ENCODE measurements at places on chromosomes 6 and 20. TPM values are rescaled to one million over a fixed set of nuclear protein-coding genes. Genes with fewer than 3 reads are reported as not detected.

TTLL9 gene
- 0.21 TPM for total RNA-seq

FGD2 gene
- total RNA-seq: 63.6 TPM

TPX2 gene
- total RNA-seq: 104 TPM

HMGN3 gene
- total RNA-seq: 118 TPM

METTL24 gene
- not detected for total RNA-seq

FAM83C gene
- not detected for total RNA-seq

VPS16 gene
- 37.5 TPM for total RNA-seq

SLC22A2 gene
- total RNA-seq: not detected

DNA sequence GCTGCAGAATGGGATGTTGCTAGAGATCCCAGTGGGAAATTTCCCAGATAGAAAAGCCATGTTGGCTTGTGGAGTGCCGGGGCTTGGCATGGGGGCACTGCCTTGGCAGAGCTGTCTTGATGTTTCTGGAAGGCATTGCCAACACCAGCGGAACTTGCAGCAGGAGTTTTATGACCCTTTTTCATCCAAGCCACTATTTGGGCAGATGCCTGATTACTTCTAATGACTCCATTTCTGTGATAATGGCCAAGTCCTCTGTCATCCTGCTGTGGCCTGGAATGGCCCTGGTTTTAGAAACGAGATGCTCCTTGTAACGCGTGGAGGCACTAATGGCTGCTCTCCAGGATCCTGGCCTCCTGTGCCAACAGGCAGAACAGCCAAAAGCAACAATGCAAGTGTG lies 229.0 kb downstream of the ZNF217 start:
- no peak for DNase-seq

GRCh38 chr6:946546-946945 lies 253.6 kb upstream of the EXOC2 start:
- DNase-seq: no peak

- DNase-seq: no peak
Observed at GRCh38 chr6:53233309-53233708, 84.7 kb upstream of the GCM1 start.

DNA sequence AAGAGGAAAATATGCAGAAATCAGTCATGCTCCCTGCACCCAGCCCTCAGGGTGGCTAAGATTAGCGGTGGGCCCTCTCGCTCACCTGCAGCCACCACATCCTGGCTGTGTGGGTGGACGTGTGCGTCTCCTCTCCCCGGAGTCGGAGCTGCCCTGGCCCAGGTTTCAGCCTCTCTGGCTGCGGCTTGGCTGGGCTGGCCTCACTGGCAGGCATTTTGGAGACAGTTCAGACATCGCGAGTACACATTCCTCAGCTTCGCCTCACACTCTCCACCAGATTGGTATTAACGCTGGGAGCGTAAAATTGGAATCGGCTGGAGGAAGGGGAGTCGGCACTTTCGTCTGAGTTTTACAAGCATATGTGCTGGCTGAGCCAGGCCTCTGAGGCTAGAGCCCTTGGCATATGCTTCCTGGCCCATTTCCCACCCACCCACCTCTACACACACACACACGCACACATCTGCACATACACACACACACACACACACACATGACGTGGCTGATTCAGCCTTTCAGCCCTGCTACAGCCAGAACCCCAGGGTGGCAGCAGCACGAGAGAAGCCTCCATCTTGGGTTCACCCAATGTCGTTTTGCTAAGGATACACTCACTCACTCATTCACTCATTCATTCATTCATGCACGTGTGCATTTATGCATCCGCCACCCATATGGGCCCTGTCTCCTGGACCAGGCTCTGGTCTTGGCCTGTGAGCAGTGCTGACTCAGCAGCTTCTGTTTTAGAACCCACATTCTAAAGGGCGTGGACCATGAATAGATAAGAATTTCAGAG lies 42.9 kb downstream of the BCAS4 start:
- no peak for DNase-seq

- DNase-seq: no peak
Observed at GRCh38 chr6:33081098-33081824, 5.5 kb downstream of the HLA-DPB1 start.

GRCh38 chr6:10316373-10316721 lies 98.5 kb downstream of the TFAP2A start:
- no peak for DNase-seq

All from GM12878 (cell line).